ENCODE measurements at places on chromosomes 5 and 9.

DNA sequence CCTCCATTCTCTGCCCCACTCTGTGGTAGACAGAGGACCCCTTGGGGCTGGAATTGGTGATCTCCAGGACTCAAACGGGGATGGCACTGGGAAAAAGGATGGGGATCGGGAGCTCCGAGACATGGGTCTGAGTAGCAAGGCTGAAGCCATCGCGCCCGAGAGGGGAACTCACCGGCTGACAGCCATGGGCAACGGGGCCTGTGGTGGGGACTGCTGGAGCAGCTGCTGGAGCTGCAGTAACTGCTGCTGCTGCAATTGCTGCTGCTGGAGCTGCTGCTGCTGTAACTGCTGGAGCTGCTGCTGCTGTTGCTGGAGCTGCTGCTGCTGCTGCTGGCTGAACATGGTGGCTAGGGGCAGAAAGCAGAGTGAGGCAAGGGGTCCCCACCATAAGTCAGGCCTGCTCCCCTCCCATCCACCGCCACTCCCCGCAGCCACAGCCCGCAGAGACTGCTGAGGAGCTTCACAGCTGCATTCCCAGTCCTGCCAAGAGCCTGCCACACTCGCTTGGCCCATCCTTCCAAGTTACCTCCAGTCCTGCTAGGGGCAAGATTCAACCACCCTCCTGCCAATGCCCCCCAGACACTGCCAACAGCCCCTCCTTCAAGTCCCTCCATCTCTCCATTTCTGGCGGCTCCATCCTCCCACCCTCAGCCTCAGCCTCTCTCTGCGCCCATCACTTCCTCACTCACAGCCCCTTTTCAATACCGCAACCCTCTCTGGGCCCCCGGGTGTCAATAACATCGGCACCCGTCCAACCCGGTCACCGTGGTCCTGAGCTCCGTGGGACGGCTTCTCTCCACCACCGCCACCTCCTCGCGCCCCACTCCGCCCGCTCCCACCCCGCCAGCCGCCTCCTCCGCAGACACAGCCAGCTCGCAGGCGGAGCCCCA, 611 bp downstream of the CIZ1 start:
- DNase-seq, result no peak

GRCh38 chr9:36005891-36006290, 30.8 kb upstream of the RECK start:
- no peak for DNase-seq

DNA sequence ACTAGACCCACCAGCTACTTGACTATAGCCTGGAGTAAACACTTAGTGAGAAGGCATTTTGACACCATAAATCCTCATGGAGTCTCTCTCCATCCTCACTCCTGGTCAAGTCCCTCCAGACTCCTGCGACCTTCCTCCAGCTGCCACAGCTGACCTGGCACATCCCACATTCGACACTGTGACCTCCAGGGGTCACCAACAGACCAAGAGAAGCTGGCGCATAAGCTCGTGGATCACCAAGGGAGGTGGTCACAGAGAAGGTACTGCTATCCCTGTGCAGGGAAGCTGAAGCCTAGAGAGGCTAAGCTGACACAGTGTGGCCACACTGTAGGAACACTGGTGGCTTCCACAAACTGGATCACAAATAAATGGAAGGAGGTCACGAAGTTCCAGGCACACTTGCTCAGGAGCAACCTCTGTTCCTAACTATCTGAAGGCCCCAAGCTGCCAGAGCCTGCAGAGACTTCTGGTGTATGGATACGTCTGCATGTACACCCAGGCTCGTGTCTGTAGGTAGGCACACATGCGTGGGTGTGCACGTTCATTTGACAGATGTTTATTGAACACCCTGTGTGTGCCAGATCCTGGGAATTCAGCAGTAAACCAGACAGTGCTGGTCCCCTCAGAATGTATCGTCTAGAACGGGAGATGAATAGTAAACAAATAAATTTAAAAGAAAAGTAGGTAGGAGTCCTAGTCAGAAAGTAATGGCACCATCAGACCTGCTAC, 104.4 kb downstream of the C5orf15 start:
- DNase-seq, result no peak

- no peak for DNase-seq
Observed at GRCh38 chr9:34426347-34427074, 31.9 kb downstream of the FAM219A start.

GRCh38 chr5:136028782-136029742, at the start of gene TGFBI:
TSS of gene TGFBI (plus strand) at chr5:136028988. CDS start at chr5:136029056, 68 bp downstream.
- no peak for DNase-seq

DNA sequence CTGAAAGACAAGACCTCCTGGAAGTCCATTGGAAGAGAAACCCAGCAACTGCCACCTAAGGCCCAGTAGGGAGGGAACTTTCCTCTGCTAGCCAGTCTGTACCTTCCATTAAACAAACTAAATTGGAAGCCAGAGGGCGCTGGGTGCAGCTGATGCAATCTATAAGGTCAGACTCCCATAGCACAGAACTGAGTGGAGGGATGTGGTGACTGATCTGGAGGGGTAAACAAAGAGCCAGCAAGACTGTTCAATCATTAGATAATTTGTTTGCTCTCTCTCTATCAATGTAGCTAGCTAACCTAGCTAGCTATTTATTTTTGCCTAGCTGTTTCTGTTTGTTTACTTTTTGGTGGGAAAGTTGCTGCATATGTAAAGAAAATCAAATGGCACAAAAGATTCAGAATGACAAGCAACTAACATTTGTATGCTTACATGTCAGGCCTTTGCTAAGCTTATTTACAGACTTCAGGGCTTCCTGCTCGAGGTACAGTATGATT, 291.8 kb upstream of the DAB2 start:
- DNase-seq, result peak; percentile 54

- DNase-seq, result no peak
Observed at GRCh38 chr5:31921852-31922305, 252.2 kb downstream of the GOLPH3 start.

GRCh38 chr5:146667633-146668272, 151.8 kb upstream of the GPR151 start:
- no peak for DNase-seq

DNA sequence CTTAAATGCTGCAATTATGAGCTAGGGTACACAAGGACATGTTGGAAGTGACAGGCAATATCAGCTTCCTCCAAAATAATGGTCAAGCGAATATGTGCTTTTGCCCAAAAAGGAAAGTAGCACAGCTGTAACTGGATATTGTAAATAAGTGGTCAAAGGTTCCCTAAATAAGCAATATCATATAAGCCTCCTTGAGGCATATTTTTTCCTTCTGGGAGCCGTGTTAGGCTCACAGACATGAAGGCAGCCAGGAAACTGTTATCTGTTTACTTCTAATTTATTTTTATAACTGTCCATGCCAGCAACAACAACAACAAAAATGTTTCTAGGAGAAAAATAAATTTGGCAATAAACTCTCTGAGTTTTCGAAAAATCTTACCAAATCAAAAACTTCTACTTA, 648.3 kb downstream of the PDE4D start:
- DNase-seq, result no peak

DNA sequence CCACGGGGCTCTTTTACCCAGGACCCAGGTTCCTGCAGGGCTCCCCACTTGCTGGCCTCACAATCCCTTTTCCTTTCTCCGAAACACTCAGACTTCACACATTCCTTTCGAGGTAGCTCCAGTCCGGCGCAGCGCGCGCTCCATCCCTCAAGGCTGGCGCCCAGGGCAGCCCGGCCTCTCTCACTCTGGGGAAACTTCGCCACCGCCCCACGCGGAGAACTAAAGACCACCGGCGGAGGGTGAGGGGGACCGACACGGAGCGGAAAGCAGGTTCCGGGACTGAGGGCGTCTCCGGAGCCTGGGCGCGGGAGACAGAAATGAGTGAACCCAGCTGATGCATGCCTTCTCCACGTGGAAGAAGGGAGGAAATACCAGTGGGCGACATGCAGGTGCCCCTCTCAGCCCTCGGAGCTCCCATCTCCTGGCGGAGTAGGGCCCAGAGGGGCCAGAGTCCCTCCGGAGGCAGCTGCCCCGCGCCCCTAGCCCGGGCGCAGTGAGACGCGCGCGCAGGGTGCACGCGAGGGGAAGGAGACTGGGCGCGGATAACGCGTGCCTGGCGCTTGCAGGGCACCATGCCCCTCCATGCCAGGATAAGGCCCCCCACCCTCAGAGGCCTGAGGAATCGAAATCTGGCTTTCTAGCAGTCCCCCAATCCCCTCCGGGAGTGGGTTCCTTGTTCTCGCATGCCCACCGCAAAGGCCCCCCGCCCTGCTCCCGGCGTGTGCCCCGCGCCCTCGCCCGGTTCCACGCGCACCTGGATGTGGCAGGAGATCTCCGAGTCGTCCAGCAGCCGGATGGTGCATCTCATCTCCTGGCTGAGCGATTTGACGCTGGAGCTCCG, 650 bp downstream of the FRMD3 start:
- DNase-seq, result no peak
